ENCODE measurements at places on chromosomes 3 and 15.
A peak's percentile ranks its signal among the peaks of the same experiment; 100 is the strongest.

GRCh38 chr3:56795097-56795828 lies 6.5 kb downstream of the ARHGEF3 start:
- no peak for DNase-seq

DNA sequence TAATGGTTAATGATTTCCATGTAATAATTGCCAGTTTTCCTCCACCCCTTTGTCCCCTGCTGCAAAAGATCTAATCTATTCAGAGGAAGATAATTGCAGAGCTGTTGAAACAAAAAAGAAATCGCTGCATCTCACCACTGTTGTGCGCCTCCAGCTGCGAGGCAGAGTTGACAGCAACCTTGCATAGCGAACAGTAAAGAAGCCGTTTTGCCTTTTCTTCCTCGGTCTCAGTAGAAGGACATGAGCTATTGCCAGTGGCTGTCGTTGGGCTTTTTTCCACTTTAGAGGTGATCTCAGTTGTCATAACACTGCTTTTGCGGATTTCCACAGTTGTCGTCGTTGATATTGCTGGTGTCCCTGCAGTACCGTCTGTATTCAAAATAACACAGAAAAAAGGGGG lies 314.2 kb downstream of the ZNF385D start:
- no peak for DNase-seq

- peak; percentile 77 for DNase-seq
Observed at GRCh38 chr15:92521624-92522008, 127.9 kb downstream of the ST8SIA2 start.

- peak; percentile 32 for DNase-seq
Observed at GRCh38 chr3:59607656-59608055, 557.8 kb upstream of the CFAP20DC start.

- no peak for DNase-seq
Observed at GRCh38 chr3:148924562-148924961, 59.5 kb downstream of the CPA3 start.
